ENCODE measurements at places on chromosomes 5 and 9.

DNA sequence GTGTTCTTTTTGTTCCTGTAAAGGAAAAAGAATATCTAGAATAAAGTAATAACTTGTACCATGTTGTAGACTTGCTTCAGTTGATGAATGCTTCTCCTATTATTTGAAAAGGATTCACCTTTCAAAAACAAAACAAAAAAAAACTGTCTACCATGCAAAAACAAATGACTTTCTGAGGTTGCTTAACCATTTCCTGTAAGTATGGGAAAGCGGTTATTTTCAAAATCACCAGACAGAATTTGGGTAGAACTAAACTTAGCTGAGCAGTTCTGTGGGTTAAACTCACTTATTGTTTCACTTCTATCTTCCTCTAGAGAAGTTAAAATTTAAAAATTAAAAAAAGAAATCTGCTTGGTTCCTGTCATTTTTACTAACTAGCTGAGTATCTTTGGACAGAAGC is 25.2 kb downstream of the LNPEP start:
- DNase-seq: peak; percentile 73

DNA sequence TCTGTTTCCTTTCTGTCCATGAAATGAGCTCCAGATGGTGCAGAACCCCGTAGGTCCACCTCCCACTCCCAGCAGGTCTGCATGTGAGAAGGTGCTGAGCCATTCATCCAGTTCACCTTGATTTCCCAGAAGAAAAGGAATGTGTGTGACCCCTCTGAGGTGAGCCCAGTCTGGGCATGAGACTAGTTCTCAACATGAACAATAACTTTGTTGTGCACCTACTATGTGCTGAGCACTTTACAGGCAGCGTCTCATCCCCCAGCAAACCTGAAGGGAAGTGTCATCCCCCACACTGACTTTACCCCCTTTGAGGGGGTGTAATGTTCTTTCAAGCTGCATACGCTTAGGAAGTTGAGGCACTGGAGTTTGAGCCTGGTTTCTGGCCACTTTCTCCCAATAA is 61.4 kb downstream of the SMIM23 start:
- DNase-seq: no peak

GRCh38 chr5:124124711-124125229 is 612.8 kb downstream of the CSNK1G3 start:
- DNase-seq: no peak

GRCh38 chr9:86892576-86892975 is 54.7 kb downstream of the GAS1 start:
- no peak for DNase-seq

DNA sequence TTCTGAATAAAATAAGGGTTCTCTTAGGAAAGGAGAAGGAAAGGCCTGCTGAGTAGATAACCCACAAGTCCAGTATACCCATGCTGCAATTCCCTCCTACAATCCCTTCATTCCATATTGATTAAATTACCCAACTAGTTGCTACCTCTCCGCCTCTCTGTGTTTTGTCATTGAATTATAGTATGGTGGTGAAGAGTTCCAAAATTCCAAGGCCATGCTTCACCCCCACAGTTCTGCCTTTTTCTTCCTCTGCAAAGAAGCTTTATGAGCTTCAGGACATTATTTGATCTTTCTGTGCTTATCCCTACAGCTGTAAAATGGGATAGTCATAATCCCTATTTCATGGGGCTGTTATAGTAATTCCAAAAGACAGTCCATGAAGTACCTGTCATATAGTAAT is 215.6 kb downstream of the ACTL7B start:
- DNase-seq: no peak

- no peak for DNase-seq
These were observed 820.5 kb downstream of the PTPRD start for GRCh38 chr9:9792144-9792857.

GRCh38 chr9:134061688-134062371 is 6.0 kb downstream of the BRD3 start:
- DNase-seq: no peak

- no peak for DNase-seq
These were observed 18.0 kb downstream of the SLC44A1 start for GRCh38 chr9:105262497-105262896.

GRCh38 chr5:172177176-172177575 is 10.8 kb downstream of the STK10 start:
- DNase-seq: peak; percentile 73

GRCh38 chr9:2032234-2032633 is 17.1 kb downstream of the SMARCA2 start:
- no peak for DNase-seq

- DNase-seq: peak; percentile 49
These were observed 87.0 kb upstream of the TLE1 start for GRCh38 chr9:81776390-81776789.

DNA sequence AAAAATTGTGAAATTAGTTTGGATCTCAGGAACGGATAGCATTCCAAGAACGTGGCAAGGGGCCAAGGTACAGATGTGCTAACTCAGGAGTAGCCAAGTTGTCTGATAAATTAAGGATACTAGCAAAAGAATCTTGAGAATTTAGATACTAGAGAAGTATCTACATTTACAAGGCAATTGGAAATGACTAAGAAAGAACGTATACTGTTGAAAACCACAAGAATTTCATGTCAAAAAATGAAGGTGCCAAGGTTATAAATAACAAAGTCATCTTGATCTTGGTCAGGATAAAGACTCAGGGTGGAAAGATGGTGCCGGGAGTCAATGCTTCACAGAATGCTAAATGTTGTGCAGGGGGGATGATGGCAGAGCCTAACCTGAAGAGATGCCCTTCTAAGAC is 19.2 kb downstream of the CAPSL start:
- no peak for DNase-seq

DNA sequence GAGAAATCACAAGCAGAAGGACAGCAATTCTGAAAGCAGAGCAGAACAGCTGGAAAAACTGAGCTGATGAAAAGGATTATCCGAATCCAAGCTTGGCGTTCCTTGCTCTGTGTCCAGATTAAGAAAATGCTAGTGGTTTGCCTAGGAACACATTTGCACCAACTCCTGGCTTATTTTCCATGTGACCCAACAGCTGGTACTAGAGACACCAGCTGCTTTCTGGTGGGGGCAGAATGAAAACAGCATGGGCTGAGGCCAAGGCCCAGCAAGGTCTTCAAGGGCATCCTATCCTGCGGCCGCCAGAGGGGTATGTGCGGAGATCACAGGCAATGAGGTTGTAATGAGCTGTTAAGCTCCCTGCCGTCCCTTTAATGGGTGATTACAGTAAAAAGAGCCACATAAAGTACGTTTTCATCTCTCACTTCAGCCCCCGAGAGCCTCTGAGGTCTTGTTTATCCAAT is 131.5 kb downstream of the DOCK8 start:
- DNase-seq: no peak

GRCh38 chr9:125476645-125477044 is 215.0 kb downstream of the GAPVD1 start:
- DNase-seq: no peak

- no peak for DNase-seq
These were observed 126.1 kb downstream of the NR2F1-AS1 start for GRCh38 chr5:93454896-93455295.

- DNase-seq: no peak
These were observed 19.7 kb downstream of the NDUFS6 start for GRCh38 chr5:1820926-1821325.

GRCh38 chr5:52498607-52499006 is 289.1 kb upstream of the ITGA1 start:
- DNase-seq: no peak

GRCh38 chr5:125455041-125455440 is 708.6 kb upstream of the ZNF608 start:
- no peak for DNase-seq

DNA sequence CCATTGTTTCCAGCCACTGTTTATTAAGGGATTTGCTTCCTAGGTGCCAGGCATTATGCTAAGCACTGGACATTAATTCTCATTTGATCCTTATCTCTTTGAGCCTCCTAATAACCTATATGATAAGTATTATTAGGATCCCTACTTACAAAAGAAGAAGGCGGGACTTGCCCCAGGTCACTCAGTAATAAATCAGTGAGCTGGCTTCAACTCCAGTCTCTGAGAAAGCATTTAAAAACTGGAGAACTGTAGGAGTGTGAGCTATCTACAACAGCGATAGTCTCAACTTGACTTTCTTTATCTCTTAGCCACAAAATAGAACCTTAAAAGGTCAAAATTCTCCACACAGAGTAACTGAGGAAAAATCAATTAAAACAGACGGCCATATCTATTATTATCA is 155.0 kb downstream of the GNAQ start:
- no peak for DNase-seq

DNA sequence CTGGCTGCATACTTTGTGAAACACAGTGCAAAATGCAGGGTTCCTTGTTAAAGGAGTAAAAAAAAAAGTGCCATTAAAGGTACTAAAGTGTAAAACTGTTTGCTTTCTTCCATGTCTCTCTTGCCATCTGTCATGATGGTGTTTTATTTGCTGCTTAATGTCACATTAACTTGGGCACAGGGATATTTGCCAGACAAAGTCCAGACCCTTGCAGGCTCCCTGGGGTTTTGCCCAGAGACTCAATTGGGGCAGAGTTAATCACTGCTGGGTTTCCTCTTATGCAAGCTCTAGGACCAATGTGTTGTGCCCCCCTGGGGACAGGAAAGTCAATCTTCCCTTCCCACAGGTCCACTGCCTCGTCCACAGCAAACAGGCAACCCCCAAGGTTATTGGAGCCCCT is 274.3 kb upstream of the SGCD start:
- DNase-seq: no peak

DNA sequence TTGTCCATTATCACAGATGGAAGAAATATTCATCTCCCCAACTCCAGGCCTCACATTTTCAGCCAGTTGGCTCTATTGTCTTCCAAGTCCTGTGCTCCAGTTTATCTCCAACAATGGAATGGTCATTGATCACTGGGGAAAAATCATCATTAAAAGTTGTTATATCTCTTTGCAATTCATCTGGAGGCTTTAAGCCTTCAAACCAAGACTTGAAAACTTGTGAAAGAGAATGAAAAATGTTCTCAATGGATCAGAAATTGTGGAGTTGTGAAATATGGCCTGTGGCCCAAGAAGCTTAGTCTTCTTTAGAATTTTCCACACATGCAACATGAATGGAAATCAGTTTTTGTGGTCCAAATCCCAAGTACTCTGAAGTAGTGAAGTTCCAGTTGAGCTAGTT is 569.6 kb downstream of the EBF1 start:
- no peak for DNase-seq

GRCh38 chr9:20189871-20190270 is 401.0 kb upstream of the SLC24A2 start:
- no peak for DNase-seq

DNA sequence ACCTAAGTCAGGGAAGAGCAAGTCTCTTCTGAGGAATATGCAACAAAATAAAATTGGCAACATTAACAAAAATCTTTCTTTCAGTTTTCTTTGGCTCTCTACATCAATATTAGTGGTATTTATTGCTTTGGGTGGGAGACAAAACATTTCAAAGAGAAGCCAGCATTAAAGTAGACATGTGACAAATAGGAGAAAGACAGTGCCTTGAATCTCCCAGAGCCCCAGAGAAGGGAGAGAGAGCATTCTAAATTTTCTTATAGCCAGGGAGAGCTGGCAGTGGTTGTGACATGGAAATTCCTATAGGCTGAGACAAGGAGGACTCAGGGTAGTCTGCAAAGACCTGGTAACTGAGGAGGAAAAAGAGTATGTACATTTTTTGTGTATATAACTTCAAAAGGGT is 79.4 kb upstream of the NREP start:
- no peak for DNase-seq

GRCh38 chr9:137402746-137403145 is 20.2 kb downstream of the EXD3 start:
- DNase-seq: peak; percentile 29

GRCh38 chr9:19186232-19186631 is 44.3 kb upstream of the DENND4C start:
- peak; percentile 72 for DNase-seq

GRCh38 chr5:150214289-150214688 is 24.4 kb downstream of the SLC6A7 start:
- no peak for DNase-seq

GRCh38 chr9:132410642-132411041 is 631 bp downstream of the CFAP77 start:
- DNase-seq: no peak

DNA sequence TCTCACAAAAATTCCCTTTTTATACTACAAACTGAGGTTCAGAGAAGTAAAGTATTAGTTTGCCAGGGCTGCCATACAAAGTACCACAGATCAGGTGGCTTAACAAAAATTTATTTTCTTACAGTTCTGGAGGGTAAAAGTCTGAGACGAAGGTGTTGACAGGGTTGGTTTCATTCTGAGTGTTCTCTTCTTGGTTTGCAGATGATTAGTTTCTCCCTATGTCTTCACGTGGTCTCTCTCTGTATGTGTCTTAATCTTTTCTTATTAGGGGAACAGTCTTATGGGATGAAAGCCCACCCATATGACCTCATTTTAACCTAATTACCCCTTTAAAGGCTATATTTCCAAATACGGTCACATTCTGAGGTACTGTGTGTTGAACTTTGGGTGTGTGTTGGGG is 274.2 kb downstream of the BRINP1 start:
- DNase-seq: no peak

GRCh38 chr5:111996574-111996973 is 239.6 kb upstream of the NREP start:
- no peak for DNase-seq

GRCh38 chr5:124126504-124127217 is 614.7 kb downstream of the CSNK1G3 start:
- DNase-seq: no peak

DNA sequence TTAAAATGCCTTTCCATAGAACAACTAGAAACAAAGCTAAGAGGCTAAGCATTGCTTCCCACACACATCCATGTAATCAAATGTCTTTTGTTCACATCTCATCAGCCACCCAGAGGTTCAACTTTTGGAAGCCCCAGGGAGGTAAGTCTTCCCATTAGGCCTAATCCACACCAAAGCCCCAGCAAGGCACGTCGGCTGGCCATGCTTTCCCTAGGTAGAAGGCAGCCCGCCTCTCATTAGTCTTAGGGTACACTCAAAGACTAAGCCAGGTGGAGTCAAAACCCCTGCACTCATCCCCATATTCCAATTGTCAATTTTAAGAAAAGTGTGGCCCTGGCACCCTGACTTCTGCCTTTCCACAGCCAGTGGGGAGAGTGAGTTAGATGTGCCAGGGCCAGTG is 87.9 kb downstream of the ATPSCKMT start:
- no peak for DNase-seq

DNA sequence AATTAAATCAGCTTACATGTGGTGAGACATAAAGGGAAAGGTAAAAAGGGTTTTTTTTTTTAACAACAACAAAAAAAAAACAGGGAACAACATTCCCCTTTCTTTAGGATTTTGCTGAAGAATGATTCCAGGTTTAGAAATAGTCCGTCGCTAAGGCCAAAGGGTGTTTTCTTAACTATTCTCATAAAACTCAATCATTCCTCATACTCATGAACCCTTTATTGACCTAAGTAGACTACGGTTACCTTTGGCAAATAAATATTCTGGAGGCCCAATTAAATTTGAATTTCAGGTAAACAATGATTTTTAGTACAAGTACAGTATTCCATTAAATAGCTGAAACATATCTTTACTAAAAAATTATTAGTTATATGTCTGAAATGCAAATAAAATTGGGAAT is 55.6 kb upstream of the CCNG1 start:
- DNase-seq: no peak

GRCh38 chr9:105043370-105043936 is 115.5 kb upstream of the ABCA1 start:
- DNase-seq: no peak

Data from suppressor macrophage (primary cell).